ENCODE measurements at places on chromosomes 4 and X.

DNA sequence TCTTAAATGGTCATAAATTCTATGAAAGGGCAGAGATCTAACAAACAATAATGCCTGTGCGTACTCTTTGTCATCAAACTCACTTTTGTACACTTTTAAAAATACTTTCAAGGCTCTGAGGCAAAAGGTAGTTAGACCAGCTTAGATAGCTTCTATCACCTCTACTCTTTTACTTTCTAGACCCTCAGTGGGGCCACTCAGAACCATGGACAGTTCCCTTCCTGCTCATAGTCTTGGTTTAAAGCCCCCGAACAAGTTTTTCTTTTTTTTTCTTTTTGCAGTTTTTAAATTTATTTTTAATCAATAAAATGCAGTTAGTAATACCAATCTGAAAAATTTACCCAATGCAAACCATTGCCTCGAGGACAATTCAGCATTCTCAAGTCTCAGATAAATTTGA is 460.5 kb upstream of the CNKSR2 start:
- no peak for DNase-seq

DNA sequence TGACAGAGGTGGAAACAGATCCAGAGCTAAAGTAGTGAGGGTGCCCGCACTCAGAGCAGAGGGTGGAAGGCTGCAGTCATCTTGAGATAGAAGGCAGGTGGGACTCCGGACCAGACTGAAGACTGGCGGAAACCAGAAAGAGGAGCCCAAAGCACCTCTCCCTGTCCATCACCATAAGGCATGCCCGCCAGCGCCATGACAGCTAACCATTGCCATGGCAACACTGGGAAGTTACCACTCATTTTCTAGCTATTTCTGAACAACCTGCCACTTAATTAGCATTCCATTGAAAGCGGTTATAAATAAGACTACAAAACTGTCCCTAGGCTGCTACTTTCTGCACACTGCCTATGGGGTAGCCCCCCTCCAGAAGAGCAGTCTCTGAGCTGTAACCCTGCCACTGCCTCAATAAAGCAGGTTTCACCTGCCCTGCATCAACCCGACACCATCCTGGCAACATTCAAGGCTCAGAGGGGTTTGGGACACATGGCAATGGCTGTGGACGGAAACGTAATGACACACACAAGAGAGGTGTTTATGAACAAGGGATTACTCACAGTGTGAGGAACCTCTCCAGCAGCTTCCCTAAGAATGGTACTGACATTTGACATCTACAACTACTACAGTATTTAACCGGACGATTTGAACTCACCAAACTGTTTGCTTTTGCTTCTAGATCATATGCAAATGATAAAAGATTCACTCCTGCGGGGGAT is 27.8 kb upstream of the FGFBP2 start:
- no peak for DNase-seq

DNA sequence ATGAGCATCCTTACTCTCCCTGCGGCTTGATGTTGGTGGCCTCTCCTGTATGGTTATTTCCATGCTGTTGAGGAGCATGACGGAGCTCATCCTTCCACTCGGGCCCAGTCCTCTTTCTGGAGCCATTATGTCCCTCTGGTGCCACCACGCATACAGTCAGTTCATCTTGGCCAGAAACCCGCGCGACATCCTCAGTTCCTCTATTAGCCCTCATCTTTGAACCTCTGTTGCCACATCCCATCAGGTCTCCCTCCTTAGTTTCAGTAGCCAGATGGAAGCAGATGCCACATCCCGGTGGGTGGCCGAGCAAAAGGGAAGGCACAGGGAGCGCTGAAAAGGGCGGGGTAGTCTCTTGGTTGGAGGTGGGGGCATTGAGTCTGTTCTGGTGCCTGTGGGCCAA is 4.6 kb downstream of the LOC101059915 start:
- DNase-seq = no peak

GRCh38 chr4:3062471-3062870 is 11.9 kb downstream of the HTT-AS start:
- DNase-seq = peak; percentile 35

- DNase-seq = no peak
Measured at GRCh38 chr4:89657931-89658700, 178.8 kb downstream of the SNCA start.

GRCh38 chrX:119758731-119759247 is 401 bp downstream of the SOWAHD start:
- DNase-seq = no peak

DNA sequence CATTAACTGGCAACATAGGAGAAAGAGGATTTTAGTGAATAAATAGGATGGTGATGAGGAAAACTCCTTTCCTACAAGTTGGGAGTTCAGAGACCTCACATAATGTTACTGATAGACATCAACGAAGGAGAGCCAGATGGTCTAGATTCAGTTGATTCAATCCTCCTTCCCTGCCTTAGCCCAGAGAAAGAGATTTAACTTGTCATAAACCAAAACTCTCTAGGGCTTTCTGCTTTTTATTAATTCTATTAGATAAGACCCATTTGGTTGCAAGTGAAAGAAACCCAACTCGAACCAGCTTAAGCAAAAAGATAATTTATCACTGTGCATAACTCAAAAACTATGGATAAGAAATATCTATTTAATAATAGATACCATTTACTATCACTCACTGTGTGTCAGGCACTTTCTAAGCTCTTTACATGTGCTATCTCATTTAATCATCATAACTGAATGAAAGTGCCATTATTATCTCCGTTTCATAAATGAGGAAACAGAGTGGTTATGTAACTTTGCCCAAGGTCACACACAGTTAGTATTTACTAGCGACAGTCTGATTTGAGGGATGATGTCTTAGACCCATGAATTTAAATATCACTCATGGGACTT is 4.3 kb upstream of the UNC5C start:
- DNase-seq = no peak

DNA sequence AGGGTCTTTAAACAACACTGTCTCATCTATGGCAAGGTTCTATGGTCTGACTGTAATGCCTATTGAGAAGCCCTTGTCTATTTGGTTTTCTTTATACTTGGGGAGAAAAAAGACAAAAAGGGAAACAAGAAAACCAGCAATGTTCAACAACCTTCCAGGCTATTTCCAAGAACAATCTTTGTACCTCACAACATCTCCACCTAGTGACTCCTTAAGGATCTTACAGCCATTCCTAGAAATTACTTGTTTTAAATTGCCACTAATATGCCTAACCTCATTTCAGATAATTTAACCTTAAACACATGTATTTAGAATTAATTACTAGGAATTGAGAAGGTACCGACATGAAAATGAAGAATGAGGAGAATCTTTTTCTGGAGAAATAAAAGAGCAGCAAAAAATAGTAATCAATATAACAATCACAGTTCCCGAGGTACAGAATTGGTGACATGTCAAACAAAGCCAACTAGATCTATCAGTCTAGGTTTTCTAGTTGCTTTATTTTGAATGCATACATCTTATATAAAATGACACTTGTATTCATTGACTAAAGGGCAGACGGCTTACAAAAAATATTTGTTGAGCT is 1.6 kb upstream of the RBM46 start:
- peak; percentile 61 for DNase-seq

GRCh38 chr4:121156822-121157769 is 7.0 kb downstream of the TNIP3 start:
- DNase-seq = peak; percentile 17
